NCI-H1417 treated with DMSO at 0.1 percent for 48 hours (cell line): ENCODE measurements at places on chromosomes 16 and 17.
A peak's percentile ranks its signal among the peaks of the same experiment; 100 is the strongest.

DNA sequence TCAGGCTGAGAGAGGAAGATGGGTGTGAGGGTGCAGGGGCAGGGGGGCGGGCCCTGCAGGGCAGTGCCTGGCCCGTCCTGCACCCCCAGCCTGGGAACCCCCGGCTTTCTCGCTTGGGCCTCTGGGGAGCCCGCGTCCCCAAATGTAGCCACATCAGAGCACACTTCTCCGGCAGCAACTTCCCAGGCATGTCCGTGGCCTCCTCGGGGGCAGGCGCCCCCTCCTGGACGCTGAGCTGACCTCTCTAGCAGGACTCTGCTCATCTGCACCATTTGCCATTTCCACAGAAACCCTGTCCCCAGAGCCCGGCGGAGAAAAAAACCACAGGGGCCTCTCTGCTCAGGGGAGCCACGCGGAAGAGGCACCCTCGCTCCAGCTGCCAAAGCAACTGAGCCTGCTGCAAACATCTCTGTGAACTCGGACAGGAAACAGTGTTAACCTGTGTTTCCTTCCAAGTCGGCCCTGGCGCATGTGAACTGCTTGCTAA is 63.4 kb downstream of the KLHDC4 start:
- no peak for DNase-seq

GRCh38 chr16:17291289-17291688 is 179.5 kb downstream of the XYLT1 start:
- no peak for DNase-seq

GRCh38 chr17:48074322-48075081 is 26.3 kb downstream of the NFE2L1 start:
- DNase-seq = no peak

DNA sequence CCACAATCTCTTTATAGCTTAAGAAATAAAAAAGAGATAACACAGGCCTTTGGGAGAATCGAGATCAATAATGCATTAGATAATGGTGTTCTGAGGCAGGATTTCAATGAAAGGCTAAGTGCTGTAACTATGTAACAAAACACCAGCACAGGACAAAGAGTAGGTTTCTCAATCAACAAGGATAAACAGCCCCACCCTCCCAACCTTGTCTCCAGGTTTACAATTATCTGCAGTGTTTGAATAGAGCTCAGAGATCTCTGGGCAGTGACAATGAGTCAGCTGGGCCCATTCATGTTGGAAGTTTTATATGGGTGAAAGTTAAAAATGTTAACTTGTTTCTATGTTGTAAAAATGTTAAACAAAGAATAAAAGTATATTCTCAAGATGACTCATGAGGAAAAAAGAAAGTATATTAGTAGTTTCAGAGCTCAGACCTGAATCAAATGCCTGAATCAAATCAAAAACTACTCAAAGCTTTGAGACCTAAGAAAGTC is 17.0 kb upstream of the KRT20 start:
- no peak for DNase-seq

DNA sequence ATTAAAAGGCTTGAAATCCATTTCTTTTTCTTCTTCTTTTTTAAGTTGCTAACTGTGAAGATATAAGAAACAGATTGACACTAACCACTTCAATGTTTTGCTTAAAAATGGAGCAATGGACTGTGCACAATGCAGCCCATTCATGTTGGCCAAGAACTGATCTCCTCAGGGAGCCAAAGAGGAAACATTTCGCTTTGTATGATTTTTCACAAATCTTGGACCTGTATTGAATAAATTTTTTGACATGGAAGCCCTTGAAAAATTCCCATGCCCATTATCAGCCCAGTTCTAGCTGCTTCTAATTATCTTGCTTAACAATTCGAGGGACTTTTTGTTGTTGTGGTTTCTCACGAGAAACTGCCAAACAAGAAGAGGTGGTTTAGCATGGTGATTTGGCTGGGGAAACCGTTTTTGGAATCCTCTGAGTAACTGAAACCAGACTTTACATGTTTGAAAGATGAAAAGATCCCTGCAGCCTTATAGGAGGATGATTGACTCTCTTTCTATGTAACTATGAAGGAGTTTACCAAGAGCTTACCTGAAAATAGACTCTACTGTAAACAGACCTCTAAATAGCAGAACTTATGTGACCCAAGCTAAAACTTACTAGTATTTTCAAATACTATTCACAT is 1389.4 kb upstream of the GOT2 start:
- DNase-seq = no peak

DNA sequence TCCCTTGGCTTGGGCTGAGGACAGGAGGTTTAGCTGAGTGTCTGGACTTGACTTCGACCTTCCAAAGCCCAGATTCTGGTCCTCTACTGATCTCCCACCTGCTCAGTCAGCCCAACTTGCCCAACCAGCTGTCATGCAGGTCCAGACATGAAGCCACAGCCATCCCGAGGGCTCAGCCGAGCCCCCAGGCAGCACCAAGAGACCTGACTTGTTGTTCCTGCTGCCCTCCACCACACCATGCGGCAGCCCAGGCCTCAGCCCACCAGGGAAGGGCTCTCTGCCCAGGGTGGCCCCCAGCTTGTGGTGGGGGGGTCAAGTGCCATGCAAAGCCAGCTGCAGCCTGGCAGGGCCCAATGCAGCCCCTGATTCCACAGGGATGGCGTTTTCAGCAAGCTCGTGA is 17.2 kb upstream of the CACNG4 start:
- no peak for DNase-seq

DNA sequence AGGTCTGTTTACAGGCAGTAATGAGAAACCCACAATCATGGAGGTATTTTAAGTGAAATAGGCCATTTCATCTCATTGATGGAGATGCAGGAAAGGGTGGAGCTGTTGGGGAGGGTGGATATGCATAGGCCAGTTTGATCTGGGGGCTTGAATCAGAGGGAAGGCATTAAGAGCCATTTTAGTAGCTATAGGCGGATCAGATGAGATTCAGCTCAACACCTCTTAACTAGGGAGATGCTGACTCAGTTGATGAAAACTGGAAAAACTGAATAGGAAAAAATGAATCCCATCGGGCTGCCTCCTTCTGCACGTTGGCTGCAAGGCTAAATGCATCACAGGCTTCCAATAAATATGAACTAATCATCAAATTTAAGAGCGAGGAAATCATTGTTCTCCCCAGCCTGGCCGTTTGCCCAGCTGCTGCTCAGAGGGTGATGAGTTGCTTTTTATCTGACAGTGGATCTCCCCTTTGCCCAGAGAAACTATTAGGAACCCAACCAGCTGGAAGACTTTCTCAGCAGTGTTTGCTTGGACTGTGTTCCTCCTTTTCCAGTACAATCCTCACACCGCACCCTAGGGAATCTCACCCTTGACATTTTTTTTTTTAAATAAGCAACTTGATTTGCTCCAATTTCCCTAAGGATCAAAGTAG is 149.6 kb downstream of the SOX9 start:
- no peak for DNase-seq

GRCh38 chr17:68399638-68400403 is 57.5 kb downstream of the WIPI1 start:
- no peak for DNase-seq

GRCh38 chr16:67109407-67110135 is at the start of gene PHAF1:
TSS of gene PHAF1 (plus strand) at chr16:67109941. CDS start at chr16:67110176, 235 bp downstream.
- DNase-seq = peak; percentile 64

DNA sequence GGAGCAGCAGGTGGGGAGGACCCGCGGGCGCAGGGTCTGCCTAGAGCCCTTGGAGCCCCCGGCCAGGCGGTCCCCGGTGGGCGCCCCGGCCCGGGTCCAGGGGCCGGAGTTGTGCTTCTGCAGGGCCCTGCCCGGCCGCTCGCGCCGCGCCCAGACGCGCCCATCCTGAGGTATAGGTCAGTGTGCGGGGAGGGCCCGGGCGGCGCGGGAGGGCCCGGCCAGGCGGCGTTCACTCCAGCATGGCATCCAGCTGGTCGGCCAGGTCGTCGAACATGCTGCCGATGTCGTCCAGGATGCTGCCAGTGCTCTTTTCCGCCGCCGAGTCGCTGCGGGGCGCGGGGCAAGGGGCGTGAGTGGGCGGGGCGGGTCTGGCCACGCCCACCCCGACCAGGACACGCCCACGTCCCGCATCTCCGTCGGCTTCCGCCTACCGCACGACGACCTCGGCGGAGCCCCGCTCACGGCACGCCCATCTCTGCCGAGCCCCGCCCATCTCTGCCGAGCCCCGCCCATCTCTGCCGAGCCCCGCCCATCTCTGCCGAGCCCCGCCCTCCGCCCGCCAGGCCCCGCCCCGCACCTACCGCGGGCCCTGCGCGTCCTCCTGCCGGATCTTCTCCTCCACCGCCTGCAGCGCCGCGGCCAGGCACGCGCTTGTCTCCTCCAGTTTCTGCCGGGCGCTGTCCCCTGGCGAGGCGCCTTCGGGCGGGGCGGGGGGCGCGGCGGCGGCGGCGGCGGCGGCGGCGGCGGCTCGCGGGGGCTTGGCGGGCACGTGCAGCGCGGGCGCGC is 17.9 kb downstream of the CASKIN1 start:
- no peak for DNase-seq

DNA sequence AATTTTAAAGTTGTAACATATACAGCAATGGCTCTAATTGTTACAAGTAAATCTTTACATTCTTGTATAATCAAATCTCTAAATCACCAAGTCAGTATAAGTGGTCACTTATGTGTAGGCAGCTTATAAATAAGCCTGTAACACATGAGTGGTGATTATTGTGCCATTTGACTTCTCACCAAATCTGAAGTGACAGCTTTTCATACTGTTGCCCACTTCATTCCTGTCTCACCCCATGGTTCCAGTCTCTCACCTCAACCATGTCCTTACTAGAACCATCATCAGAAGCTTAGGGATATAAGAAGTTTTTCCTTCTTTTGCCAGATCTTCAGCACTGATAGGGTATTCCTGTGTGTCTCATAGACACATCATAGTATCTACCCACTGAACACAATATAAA is 23.5 kb downstream of the TNRC6A start:
- DNase-seq = no peak

- DNase-seq = no peak
These were observed 250.0 kb downstream of the CNTNAP4 start for GRCh38 chr16:76527244-76527643.
